ENCODE measurements at places on chromosomes 11 and 22.

DNA sequence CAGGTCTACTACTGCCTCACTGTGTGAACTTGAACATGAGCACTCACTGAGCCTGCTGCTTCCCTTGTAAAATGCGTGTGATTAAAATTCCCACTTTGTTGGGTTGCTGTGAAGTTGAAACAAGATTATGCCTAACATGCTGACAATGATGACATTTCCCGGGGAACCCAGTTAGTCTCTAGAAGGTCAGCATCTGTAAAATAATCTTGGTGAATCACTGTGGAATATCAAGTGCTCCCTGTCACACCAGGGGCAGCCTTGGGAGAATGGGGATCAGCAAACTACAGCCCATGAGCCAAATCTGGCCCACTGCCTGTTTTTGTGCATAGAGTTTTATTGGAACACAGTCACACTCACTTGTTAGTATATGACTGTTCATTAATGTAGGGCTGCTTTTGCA, 335.2 kb downstream of the MIAT start:
- DNase-seq = no peak

- DNase-seq = no peak
Observed at GRCh38 chr11:1810761-1811160, 24.0 kb upstream of the SYT8 start.

DNA sequence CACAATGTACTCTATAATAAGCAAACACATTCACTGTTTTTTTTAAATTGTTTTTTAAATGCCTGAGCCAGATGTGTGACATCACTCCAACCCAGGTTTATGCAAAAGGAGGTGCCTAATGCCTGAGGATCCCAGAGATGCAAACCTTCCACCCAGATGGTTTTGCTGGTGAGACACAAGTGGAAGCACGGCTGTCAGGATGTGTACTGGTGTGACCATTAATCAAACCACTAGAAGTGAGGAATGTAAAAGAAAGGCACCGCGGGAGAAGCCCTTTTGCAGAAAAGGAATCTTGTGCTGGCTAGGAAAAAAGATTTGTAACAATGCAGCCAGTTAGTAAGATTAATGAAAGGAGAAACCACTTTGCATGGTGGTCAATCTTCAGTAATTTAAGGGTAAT, 407.4 kb downstream of the LARGE1 start:
- DNase-seq = no peak

- DNase-seq = no peak
Observed at GRCh38 chr11:76574879-76575278, 95.7 kb downstream of the LRRC32 start.

DNA sequence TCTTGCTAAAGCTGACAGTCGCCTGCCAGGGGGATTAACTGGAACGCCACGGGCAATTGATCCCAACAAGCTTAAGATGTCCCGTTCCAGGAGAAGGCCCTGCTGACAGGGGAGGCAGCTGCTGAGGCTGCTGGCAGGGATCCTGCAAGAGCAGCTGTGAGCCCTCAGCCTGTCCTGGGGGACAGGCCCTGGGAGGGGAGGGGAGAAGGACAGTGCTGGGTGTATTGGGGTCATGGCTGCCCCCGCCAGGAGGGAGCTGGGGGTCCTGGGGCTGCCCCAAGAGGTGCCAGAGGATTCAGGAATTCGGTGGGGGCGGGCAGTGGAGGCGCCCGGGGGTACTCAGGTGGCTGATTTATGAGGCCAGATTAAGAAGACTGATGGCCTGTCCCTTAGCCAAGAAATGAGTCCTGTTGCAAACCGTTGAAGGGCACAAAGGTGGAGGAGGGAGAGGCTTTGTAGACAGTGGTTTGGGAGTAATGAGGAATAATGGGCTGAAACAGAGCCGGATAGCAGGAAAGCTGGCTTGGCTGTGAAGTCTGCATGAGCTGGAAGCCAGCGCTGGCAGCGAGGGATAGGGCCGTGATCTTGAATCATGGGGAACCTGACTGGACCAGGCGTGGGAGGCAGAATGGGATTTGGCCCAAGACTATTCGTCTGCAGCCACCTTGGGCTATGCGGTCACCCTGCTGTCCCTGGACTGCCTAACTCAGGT, 133.5 kb downstream of the CACNA1I start:
- no peak for DNase-seq

- DNase-seq = no peak
Observed at GRCh38 chr11:8355416-8355742, 91.7 kb upstream of the LMO1 start.

- DNase-seq = peak; percentile 70
Observed at GRCh38 chr11:16981651-16982194, 32.5 kb downstream of the PLEKHA7 start.

- DNase-seq = no peak
Observed at GRCh38 chr11:134890446-134890845, 478.4 kb upstream of the B3GAT1 start.

- DNase-seq = no peak
Observed at GRCh38 chr11:88398372-88398771, 60.8 kb upstream of the CTSC start.
